ENCODE measurements at places on chromosomes 11 and 22.

GRCh38 chr11:41775296-41775695 is 315.8 kb upstream of the LRRC4C start:
- no peak for DNase-seq

DNA sequence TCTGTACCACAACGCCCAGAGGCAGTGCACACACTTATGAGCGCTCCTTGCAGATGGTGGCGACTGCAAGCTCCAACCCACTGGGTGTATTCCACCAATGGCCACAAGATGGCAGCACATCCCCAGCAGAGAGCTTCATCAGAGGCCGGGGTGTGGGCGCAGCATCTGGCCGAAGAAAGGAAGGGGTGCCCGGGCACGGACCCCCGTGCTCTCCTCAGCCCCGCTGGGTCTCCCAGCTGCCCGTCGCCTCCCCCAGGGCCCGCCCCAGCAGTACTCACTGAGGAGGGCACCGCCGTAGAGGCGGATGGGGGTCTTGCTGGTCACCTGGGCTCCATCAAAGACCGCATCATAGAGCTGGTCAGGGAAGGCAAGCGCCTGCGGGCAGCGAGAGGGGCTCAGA is 14.2 kb downstream of the TP53I11 start:
- peak; percentile 76 for DNase-seq

- DNase-seq, result no peak
Observed at GRCh38 chr11:19728436-19728835, 15.8 kb downstream of the NAV2 start.

DNA sequence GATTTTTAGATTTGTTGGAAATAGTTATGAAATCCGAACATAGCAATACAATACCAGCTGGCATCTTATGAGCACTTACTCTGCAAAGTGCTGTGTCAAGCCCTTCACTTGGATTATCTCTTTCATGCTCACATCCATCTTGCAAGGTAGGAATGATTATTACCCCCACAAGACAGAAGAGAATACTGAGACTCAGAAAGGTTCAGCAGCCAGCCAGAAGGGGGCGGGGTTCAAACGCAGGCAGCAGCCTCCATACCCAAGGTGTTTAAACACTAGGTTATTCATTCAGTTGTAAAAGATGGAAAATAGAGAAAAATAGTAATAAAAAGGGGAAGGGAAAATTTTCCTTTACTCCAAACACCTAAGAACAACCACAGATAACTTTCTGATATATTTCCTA is 158.5 kb downstream of the CCDC34 start:
- DNase-seq, result peak; percentile 3

DNA sequence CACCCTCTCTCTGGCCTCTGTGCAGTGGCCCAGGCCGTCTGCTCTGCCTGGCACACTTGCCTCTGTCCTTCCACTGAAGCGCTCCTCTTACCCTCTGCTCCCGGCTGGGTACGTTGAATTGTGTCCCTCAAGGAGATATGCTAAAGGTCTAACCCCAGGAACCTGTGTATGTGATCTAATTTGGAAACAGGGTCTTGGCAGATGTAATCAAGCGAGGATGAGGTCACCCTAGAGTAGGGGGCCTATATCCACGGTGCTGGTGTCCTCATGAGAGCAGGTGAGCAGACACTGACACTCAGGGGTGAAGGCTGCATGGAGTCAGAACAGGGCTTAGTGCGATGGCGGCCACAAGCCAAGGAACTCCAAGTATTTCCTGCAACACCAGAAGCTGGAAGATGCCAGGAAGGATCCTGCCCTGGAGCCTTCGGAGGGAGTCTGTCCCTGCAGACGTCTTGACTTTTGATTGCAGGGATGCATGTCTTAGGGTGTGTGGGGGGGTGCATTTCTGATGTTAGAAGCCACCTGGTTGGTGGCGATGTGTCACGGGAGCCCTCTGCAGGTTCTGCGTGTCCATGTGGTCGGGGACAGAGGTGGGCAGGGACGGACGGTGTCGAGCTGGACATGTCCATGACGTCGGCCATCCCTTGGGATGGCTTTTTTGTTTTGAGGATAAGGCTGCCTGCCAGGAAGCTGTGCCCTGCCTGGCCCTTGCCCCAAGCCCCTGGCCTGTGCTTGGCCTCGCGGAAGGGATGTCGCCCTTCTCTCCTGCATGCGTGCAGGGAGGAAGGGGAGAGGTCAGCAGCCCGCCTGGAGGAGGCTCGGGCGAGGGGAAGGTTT is 68.6 kb downstream of the LRP5 start:
- no peak for DNase-seq

DNA sequence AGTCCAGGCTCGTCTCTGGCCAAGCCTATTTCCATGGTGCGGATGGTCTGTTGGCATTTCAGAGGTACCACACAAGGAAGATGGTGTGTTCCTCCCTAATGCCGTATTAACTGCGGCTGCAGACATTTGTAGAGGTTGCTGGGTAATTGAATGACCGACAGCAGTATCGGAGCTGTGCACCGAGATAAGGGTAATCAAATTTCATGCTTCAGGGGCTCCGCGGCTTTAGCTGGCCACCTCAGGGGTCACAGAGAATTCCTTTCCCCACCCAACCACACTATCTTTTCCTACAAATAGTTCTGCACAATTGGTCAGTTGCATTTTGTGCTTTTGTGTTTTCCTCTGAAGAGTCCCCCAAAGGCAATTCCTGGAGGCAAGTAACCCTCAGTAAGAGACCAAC is 297.4 kb downstream of the OPCML start:
- no peak for DNase-seq

- no peak for DNase-seq
Observed at GRCh38 chr22:44395118-44396005, 82.6 kb upstream of the SHISAL1 start.

DNA sequence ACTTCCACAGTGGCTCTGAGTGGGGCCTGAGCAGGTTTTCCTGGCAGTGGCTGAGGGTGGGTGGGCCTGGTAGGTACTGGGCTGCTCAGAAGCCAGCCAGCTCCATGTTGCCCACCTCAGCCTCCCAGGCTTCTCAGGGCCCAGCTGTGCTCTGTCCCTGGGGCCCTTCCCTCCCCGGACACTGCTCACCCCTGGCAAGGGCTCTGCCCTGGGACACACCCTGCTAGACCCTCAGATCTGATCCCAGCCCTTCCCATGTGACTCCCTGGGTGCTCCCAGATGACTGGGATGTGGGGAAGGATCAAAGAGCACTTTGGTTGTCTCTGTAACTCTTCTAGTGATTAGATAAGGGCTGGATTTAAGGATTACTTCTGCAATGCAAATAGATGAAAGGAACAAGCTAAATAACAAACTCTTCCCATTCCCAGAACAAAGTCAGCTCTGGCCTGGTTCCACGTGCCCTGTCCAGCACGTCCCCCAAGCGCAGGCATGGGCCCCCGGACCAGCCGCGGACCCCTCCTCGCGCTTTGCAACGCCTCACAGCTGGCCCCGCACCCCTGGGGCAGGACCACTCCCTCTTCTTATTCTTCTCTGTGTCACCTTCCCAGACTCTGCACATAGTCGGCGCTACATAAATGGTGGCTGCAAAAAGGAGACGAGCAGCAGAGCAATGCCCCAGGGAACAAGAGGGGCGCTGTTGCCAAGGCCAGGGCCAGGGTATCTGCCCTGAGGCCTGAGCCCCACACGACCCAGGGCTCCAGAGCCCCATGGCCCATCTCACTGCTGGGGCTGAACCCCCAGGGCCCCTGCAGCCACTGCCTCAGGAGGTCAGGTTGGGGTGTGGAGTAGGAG is 5.7 kb upstream of the KRTAP5-6 start:
- DNase-seq, result no peak

DNA sequence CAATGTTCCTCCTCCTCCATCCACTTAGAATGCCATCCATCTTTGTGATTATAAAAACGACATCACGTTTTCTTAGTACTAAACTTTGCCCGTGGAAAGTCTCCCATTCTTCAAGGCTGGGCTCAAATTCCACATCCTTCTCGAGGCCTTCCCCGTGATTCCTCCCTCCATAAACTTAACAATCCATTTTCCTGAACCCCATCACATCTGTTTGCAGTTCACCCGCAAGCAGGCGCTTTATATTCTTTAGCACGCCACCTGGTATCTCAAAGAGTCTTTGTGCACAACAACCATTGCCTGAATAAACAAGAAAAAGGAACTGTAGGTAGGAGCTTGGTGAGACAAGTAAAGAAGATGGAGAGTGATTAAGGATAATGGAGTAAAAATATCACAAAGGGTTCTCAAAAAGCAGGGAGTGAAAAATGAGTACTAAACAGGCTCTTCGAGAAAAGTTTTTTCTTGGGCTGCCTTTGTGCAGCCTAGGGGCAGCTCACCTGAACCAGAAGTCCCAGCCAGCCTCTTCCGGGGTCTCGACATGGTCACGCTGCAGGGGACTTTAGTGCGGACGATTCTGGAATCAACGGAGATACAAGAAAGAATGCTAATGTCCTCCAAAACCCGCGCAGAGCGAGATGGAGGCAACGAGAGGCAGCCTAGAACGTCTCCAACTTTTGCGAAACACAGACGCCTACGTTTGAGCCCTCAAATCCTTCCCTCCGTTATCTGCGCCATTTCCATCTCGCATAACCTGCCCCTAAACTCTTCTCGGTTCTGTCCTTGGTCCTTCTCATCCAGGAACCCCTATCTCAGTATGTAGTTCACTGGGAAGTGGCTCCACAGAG is 585 bp downstream of the THYN1 start:
- no peak for DNase-seq
